ENCODE measurements at places on chromosomes 2 and 18. TPM values are rescaled to one million over a fixed set of nuclear protein-coding genes. Genes with fewer than 3 reads are reported as not detected.

The GPR155 gene
- total RNA-seq = 0.28 TPM

The TTN gene
- 0.01 TPM for total RNA-seq

The IL36A gene
- total RNA-seq = not detected

The ABCG8 gene
- not detected for total RNA-seq

The ACADL gene
- total RNA-seq = not detected

The C2orf66 gene
- total RNA-seq = 0.07 TPM

The HDLBP gene
- 291 TPM for total RNA-seq

The TM4SF20 gene
- 9.7 TPM for total RNA-seq

The MOGAT1 gene
- not detected for total RNA-seq

The LCT gene
- 0.03 TPM for total RNA-seq

The RIT2 gene
- not detected for total RNA-seq
